ENCODE measurements at places on chromosomes 1 and 21. TPM values are rescaled to one million over a fixed set of nuclear protein-coding genes. Genes with fewer than 3 reads are reported as not detected.

DNA sequence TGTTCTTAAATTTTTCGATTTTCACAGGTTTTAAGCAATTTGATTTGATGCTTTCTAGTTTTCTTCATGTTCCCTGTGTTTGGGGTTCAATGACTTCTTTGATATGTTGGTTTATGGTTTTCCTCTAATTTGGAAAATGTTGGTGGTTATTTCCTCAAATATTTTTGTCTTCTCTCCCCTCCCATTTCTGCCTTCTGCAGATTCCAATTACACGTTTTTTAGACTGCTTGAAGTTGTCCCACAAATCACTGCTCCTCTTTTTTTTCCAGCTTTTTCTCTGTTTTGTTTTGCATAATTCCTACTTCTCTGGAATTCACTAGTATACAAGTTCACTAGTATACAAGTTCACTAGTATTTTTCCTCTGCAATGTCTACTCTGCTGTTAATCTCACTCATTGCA is 61.3 kb downstream of the FAF1 start:
- no peaks in the 10 kb centered on the region for H3K36me3 ChIP-seq
- no peak overlapping the region for H3K4me3 ChIP-seq
- H3K4me1 ChIP-seq: no peaks in the 10 kb centered on the region
- no peak for DNase-seq

- H3K27me3 ChIP-seq: no peaks in the 10 kb centered on the region
- DNase-seq: no peak
- H3K4me3 ChIP-seq: no peak overlapping the region
Measured at GRCh38 chr1:226722240-226722900, 16.7 kb downstream of the ITPKB start.

GRCh38 chr1:64469116-64469976 is 583 bp upstream of the CACHD1 start:
- peaks cover 14% of the 10 kb centered on the region for H3K27me3 ChIP-seq
- H3K4me1 ChIP-seq: no peaks in the 10 kb centered on the region
- peak overlapping the region; percentile 51 for H3K4me3 ChIP-seq
- no peaks in the 10 kb centered on the region for H3K36me3 ChIP-seq

- no peak for DNase-seq
- no peak overlapping the region for H3K27ac ChIP-seq
- H3K4me1 ChIP-seq: no peaks in the 10 kb centered on the region
- no peaks in the 10 kb centered on the region for H3K27me3 ChIP-seq
- no peak overlapping the region for H3K4me3 ChIP-seq
- no peaks in the 10 kb centered on the region for H3K36me3 ChIP-seq
Measured at GRCh38 chr1:200452850-200453552, 43.2 kb upstream of the ZNF281 start.

DNA sequence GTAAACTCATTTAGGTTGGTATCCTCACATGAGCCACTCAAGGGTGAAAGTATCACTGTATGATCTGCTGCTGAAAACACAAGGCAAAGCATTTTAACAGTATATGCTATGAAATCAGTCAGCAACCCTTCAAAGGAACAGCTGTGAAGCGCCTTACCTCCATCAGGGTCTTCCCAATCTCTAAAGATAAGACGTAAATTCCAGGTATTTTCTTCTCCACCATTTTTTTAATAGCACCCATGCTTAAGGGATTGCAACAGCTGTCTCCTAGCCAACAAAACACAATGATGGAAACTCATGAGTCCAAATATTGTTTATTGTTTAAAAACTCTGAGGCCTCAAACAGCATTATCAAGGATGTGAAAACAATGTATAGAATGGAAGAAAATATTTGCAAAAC is 4.8 kb downstream of the PPT1 start:
- no peaks in the 10 kb centered on the region for H3K27me3 ChIP-seq
- no peaks in the 10 kb centered on the region for H3K36me3 ChIP-seq
- no peak overlapping the region for H3K4me3 ChIP-seq
- no peaks in the 10 kb centered on the region for H3K4me1 ChIP-seq

DNA sequence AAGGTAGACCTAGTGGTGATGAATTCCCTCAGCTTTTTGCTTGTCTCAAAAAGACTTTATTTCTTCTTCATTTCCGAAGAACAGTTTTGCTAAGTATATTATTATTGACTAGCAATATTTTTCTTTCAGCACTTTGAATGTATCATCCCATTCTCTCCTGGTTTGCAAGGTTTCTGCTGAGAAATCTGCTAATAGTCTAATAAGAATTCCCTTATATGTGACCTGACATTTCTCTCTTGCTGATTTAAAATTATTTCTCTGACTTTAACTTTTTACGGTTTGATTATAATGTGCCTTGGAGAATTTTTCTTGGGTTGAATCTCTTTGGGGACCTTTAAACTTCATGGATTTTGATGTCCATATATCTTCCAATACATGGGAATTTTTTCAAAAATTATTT is 628.3 kb upstream of the ADGRL2 start:
- no peaks in the 10 kb centered on the region for H3K4me1 ChIP-seq
- no peak overlapping the region for H3K27ac ChIP-seq
- H3K27me3 ChIP-seq: no peaks in the 10 kb centered on the region
- H3K36me3 ChIP-seq: no peaks in the 10 kb centered on the region
- DNase-seq: no peak
- no peak overlapping the region for H3K4me3 ChIP-seq

The LRRC38 gene
- total RNA-seq: not detected

The NBPF10 gene
- 1.9 TPM for total RNA-seq

The GPR25 gene
- total RNA-seq: 0.19 TPM

- no peak overlapping the region for H3K4me3 ChIP-seq
- H3K27me3 ChIP-seq: no peaks in the 10 kb centered on the region
- H3K36me3 ChIP-seq: no peaks in the 10 kb centered on the region
- DNase-seq: no peak
- peak overlapping the region; percentile 26 for H3K27ac ChIP-seq
Measured at GRCh38 chr21:43880111-43880985, 15.3 kb downstream of the AGPAT3 start.

The SHISA4 gene
- total RNA-seq: 3.9 TPM

DNA sequence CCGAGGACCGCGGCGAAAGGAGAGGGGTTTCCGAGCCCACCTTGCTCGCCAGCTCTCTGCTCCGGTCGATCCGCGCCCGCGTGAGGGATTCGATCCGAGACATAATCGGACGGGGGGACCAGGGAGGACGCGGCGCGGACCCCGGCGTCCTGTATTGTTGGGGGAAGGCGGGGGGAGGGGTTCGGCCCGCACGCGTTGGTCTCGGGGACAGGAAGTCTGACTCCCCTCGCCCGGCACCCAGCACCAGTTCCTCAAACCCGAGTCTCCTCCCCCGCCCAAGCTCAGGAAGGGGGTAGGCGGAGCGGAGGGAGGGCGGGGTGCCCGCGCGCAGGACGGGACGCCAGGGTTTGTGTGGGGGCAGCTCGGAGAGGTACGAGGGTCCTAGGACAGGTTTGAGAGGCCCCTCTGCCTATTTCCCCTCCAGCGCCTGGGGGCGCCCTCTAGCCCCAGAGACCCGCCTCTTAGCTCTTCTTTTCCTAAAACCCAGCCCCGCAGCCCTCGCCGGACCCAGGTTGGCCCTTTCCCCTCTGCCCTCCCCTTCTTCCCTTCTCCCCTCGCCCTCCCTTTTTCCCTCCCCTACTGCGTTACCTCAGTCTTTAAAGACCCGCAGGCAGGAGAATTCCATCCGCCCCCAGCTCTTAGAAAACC is at the start of gene ARHGEF2:
Gene ARHGEF2, minus strand, starts transcription at position 223 of the 648 bp plus-strand sequence. Its CDS starts 120 bp downstream, at position 103.
- no peaks in the 10 kb centered on the region for H3K27me3 ChIP-seq
- H3K4me3 ChIP-seq: peak within 1 kb of the TSS; percentile 87
- peak; percentile 92 for DNase-seq

DNA sequence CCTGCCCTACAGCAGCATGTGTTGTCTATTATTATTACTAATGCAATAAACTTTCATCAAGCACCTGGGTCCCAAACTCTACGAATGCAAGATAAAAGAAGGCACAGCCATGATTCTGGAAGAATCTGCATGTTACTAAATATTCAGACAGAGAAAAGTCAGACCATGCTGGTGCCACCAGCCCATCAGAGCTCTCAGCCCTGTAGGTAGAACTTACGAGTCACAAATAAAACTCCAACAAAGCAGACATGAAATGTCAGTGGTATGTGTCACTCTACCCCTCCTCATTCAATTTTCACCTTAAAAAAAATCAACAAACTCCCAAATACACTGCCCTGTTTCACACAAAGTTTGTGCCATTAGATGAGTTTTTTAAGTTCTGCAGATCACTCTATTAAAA is 62.4 kb upstream of the TIAM1 start:
- no peak overlapping the region for H3K27ac ChIP-seq
- H3K36me3 ChIP-seq: no peaks in the 10 kb centered on the region
- no peaks in the 10 kb centered on the region for H3K27me3 ChIP-seq
- H3K4me1 ChIP-seq: no peaks in the 10 kb centered on the region

The CYP4A11 gene
- 0.57 TPM for total RNA-seq

The TEDDM1 gene
- total RNA-seq: not detected

- no peaks in the 10 kb centered on the region for H3K36me3 ChIP-seq
- no peaks in the 10 kb centered on the region for H3K27me3 ChIP-seq
- DNase-seq: peak; percentile 81
- H3K27ac ChIP-seq: peak overlapping the region; percentile 94
Measured at GRCh38 chr1:155003766-155004351, 1.3 kb downstream of the ZBTB7B start.

The OR6N1 gene
- not detected for total RNA-seq

The FLG gene
- total RNA-seq: not detected
